ENCODE measurements at places on chromosomes 4 and X. TPM values are rescaled to one million over a fixed set of nuclear protein-coding genes. Genes with fewer than 3 reads are reported as not detected.

Gene TLL1
- under 0.01 TPM for total RNA-seq

Gene MXRA5
- total RNA-seq: 6.6 TPM

Gene POU3F4
- not detected for total RNA-seq

Gene TCEAL5
- not detected for total RNA-seq

Gene TCEANC
- total RNA-seq: 3.9 TPM

Gene DKK2
- total RNA-seq: 0.92 TPM

Gene OCIAD1
- 104 TPM for total RNA-seq

Data from smooth muscle cell of the umbilical artery (primary cell).